Hair follicle dermal papilla cell (primary cell): ENCODE measurements at places on chromosomes 11 and 22. TPM values are rescaled to one million over a fixed set of nuclear protein-coding genes. Genes with fewer than 3 reads are reported as not detected.

Gene HORMAD2
- total RNA-seq, result not detected in 2 replicates

Gene MDK
- 12.3 and 13.6 TPM in 2 replicates for total RNA-seq

Gene UBQLNL
- total RNA-seq, result 0.32 and 0.49 TPM in 2 replicates

Gene PRDM11
- total RNA-seq, result 10.9 and 13.8 TPM in 2 replicates

Gene LGALS12
- total RNA-seq, result not detected in 2 replicates

Gene MICAL2
- total RNA-seq, result 190 and 211 TPM in 2 replicates

Gene RFPL1
- not detected in 2 replicates for total RNA-seq

Gene OR1S2
- total RNA-seq, result not detected in 2 replicates

Gene SCGB1C1
- not detected in 2 replicates for total RNA-seq

Gene OR51B2
- total RNA-seq, result not detected in 2 replicates

Gene TMA7B
- total RNA-seq, result not detected in 2 replicates

Gene OR51E2
- 0.12 TPM in 1 of 2 replicates, not detected in the other for total RNA-seq

Gene PATZ1
- 19.6 and 22.4 TPM in 2 replicates for total RNA-seq

Gene MPPED2
- not detected in 2 replicates for total RNA-seq

Gene CARD16
- 2.8 and 3.5 TPM in 2 replicates for total RNA-seq

Gene DGCR2
- total RNA-seq, result 55.7 and 63.8 TPM in 2 replicates

Gene HBG2
- total RNA-seq, result not detected in 2 replicates

Gene LRRC10B
- not detected in 2 replicates for total RNA-seq

Gene CABP4
- not detected in 2 replicates for total RNA-seq

Gene TRMU
- 23.0 and 23.3 TPM in 2 replicates for total RNA-seq

Gene PTGDR2
- 0.81 and 2.6 TPM in 2 replicates for total RNA-seq

Gene GAL
- total RNA-seq, result not detected in 2 replicates
